ENCODE measurements at places on chromosomes 16 and 17. TPM values are rescaled to one million over a fixed set of nuclear protein-coding genes. Genes with fewer than 3 reads are reported as not detected.

DNA sequence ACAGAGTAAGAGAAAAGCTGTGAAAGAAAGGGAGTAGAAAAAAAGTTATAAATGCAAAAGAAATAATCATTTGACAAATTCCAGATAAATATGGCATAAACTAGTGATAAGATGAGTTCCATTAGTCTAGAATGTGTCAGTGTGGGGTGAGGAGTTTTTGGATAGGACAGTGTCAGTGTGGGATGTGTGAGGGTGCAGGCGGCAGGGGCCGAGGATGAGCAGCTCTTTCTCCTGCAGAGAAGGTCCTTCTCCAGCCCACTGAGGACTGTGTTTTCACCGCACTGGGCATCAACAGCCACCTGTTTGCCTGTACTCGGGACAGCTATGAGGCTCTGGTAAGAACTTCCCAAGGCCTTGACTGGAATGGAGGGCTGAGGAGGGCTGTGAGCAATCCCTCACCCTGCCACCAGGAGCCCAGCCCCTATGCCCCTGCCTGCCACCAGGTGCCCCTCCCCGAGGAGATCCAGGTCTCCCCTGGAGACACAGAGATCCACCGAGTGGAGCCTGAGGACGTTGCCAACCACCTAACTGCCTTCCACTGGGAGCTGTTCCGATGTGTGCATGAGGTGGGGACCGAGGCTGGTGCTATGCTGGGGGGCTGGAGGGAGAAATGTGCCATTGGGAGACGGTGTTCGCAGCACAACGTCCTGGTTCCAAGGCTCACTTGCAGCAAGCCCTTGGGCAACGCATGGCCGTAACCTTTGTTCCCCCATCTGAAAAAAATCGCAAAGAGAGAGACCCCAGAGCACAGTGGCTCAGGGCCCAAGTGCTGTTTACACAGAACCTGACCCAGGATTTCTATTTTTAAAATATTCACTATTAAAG is 13.1 kb downstream of the RAPGEFL1 start:
- no peak for DNase-seq

The PLCD3 gene
- 197 TPM for total RNA-seq

The IL34 gene
- not detected for total RNA-seq

The SLC16A6 gene
- 4.8 TPM for total RNA-seq

The TPPP3 gene
- total RNA-seq, result 1.2 TPM

The RAB11FIP4 gene
- 15.1 TPM for total RNA-seq

- DNase-seq, result no peak
These were observed 3.0 kb downstream of the TMEM132E start for GRCh38 chr17:34582185-34582900.
